ENCODE measurements at places on chromosomes 7 and 10.
A peak's percentile ranks its signal among the peaks of the same experiment; 100 is the strongest.

DNA sequence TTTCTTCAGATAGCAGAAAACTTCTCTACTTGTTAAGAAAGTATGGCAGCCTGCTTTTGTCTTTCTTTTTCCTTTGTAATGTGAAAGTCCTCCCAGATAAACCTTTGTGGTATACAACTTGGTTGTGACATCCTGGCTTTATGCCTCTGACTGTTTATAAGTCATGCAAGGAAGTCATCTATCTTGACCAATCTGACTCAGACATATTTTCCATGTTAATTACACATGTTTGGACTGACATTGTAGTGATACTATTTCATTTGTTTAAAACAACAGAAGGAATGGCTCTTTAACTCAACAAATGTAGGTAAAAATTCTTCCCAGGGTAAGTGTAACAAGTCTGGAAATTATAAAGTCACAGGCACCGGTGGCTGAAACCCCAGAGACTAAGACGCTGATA, 341.6 kb upstream of the MEOX2 start:
- no peak for DNase-seq

- DNase-seq: no peak
These were observed 62.6 kb upstream of the SEM1 start for GRCh38 chr7:96772139-96772694.

- no peak for DNase-seq
These were observed 114.5 kb downstream of the HTR7 start for GRCh38 chr10:90743291-90743690.

GRCh38 chr7:23266918-23267317, 20.3 kb downstream of the GPNMB start:
- no peak for DNase-seq

- no peak for DNase-seq
These were observed 266.2 kb upstream of the PHF14 start for GRCh38 chr7:10707519-10707918.

DNA sequence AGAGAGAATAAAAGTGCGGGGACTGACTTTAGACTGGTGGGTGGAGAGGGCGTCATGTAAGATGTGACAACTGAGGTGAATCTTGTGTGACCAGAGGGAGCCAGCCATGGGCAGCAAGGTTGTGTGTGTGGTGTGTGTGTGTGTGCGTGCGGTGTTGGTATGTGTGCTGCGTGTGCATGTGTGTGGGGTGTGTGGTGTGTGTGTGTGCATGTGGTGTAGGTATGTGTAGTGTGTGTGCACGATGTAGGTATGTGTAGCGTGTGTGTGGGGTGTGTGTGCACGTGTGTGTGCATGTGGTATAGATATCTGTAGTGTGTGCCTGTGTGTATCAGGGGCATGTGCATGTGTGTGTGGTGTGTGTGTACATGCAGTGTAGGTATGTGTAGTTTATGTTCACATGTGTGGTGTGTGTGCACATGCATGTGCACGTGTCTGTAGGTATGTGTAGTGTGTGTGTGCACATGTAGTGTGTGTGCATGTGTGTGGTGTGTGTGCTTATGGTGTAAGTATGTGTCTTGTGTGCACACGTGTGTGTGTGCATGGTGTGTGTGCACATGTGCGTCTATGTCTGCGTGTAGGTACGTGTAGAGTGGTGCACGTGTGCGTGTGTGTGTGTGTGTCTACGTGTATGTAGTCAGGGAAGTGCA, 312.3 kb upstream of the MKI67 start:
- DNase-seq: no peak

DNA sequence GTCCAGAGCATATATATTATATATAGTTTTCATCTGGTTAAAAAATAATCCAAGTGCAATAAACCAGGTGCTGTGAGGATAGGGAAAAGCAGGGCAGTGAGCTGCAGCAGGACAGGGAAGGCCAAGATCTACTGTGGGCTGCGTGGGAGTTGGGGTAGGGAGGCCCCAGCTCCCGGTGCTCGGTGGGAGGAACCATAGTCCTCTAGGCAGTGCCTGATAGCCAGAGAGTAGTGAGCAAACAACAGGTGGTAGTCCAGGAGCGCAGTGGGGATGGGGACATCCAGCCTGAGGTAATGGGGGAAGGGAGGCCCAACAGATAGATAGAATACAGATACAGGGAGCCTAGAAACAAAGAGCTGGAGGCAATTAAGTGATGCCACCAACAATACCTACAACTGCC, 4.1 kb upstream of the BMPR1A start:
- DNase-seq: no peak

DNA sequence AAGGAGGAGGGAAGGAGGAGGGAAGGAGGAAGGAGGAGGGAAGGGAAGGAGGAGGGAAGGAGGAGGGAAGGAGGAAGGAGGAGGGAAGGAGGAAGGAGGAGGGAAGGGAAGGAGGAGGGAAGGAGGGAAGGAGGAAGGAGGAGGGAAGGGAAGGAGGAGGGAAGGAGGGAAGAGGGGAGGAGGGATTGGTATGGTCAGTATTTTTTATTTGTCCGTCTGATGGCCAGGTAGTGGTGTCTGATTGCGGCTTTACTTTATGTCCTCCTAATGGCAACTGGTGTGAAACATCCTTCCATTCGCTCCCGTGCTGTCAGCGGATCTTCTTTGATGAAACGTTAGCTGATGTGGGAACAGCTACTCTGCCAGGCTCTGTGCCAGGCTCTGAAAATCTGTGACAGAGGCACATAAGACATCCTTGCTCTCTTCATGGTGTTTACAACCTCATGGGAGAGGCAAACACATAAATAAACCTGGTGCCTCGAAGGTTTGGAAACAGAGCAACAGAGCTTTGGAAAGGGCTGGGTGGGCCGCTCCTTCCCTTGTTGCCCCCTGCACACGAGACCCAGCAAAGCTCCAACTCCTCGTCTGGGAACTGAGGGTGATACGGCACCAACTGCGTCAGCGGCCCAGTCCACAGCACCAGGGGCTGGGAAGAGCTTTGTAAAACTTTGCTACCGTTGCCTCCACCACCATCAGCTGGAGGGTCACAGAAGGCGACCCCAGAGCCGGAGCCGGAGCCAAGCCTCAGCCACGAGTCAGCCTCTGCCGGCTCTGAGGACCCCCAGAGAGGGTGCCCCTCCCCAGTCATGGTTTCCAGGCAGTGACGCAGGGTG, 40.3 kb downstream of the PDGFA start:
- DNase-seq: no peak

DNA sequence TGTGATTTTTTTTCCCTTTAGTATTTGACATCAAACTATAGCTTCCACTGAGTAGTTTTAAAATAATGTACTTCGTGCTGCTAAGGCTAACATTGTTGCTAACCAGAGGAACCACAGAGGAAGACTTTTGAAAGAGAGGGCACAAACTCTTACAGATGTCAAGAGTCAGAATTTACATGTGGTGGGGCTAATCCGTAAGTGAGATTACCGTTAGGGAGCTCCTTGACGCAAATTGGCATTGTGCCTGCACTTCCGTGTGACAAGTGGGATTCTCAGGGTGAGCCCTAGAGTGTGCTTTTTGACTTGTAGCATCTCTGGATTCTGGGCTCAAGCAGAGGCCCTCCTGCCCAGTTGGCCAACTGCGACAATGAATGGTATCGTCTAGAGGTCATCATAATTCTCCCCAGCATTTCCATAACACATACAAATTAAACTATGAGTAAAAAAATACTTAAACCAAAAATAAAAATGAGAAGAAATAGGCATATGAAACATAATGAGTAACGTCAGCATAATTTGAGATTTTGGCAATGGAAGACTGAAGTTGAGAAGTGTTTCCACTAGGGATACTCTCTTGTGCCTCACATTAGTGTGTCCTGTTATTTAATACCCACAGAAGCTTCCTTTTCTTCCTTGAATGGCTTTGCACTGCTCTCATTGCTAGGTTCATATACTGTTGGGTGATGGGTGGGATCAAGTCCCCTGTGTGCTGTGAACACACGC, 164.0 kb downstream of the SDK1 start:
- no peak for DNase-seq

- peak; percentile 6 for DNase-seq
These were observed 26.8 kb downstream of the DNAJC1 start for GRCh38 chr10:21976739-21977138.

DNA sequence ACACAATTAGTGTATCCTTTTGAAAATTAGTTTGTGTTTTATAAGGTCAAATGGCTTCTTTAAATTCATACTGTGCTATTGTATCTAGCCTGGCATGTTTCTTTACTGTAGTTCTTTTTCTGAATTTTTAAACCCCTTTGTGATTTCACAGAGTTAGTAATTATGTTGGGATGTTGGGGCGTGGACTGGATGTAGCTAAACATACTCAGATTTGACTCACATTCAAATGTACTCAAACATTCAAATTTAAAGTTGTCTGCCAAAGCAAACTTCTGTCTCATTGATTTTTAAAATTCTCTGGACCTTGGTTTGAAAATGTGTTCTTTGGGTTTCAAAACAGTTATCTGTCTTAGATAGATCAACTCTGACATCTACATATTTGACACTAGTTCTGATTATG, 7.2 kb upstream of the NRP1 start:
- DNase-seq: no peak

DNA sequence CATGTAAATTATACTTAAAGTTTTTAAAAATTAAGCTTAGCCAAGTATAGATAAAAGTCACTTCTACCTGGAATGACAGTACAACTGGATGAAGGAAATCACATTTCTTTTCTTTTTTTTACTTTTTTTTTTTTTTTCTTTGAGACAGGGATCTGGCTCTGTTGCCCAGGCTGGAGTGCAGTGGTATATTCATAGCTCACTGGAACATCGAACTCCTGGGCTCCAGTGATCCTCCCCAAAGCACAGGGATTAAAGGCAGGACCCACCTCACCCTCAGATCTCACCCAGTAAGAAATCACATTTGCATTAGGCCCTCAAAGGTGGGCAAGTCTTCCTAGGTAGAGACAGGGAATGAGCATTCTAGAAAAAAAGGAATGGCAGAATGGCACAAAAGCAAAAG, 69.5 kb upstream of the C1GALT1 start:
- DNase-seq: no peak

- DNase-seq: no peak
These were observed 173.1 kb downstream of the MYOF start for GRCh38 chr10:93309062-93309461.

DNA sequence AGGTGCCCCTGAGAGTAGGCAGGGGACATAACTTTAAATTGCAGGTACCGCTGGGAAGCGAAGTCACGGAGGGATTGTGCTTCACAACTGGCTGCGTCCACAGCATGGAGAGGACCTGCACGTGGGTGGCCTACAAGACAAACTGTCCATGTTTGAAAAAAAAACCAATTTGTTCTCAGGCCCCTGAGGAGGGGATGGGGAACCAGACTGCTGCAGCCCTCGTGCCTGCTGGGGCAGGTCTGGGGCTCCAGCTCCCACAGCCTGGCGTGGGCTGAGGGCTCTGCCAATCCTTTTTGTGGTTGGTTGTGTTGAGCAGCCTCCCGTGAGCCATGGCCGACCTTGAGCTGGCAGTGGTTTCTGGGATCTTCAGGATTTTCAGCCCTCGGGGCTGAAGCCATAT, 9.7 kb downstream of the SFRP5 start:
- no peak for DNase-seq

DNA sequence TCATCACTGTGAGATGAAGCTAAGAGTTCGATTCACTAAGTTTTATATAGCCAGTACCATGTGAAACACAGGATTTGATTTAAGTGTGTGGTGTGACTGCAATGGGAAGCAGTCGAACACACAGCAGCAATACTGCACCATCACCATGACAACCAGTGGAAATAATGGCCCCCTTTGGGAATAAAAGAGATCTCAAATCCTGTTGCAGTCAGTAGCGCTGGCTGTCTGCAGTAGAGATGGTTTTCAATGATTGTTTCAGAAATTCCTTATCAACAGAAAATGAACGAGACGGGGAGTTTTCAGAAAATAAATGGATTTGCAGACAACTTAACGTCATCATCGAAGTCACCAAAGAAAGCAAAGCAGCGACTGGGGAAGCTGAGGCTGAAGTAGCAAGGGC, 91.0 kb downstream of the PTPRE start:
- no peak for DNase-seq

DNA sequence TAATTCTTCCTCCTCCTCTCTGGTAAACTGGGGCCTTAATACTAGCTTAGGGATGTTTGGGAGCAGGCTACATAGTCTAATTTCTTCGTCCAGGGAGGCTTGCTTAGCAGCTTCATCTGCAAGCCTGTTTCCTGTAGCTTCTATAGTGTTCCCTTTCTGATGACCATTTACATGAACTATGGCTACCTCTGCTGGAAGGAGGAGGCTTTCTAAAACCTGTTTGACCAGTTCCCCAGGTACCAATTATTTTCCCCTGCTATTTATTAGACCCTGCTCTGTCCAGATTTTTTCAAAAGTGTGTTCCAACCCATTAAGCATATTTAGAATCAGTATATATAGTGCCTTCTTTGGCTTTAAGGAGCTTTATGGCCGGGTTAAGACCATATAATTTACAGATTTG, 38.8 kb upstream of the DNAH11 start:
- no peak for DNase-seq

DNA sequence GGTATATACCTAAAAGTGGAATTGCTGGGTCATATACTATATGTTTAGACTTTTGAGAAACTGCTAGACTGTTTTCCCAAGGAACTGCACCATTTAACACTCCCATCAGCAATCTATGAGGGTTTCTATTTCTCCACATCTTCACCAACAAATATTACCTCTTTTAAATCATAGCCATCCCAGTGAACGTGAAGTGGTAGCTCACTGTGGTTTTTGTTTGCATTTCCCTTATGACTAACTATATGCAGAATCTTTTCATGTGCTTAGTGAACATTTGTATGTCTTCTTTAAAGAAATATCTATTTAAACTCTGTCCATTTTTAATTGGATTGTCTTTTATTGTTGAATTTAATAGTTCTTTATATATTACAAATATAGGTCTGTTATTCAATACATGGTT, 115.8 kb upstream of the SEC61G start:
- DNase-seq: no peak

- DNase-seq: no peak
These were observed 208.8 kb downstream of the TCERG1L start for GRCh38 chr10:131102676-131103075.

GRCh38 chr7:22435720-22436119, 64.3 kb downstream of the STEAP1B start:
- no peak for DNase-seq

DNA sequence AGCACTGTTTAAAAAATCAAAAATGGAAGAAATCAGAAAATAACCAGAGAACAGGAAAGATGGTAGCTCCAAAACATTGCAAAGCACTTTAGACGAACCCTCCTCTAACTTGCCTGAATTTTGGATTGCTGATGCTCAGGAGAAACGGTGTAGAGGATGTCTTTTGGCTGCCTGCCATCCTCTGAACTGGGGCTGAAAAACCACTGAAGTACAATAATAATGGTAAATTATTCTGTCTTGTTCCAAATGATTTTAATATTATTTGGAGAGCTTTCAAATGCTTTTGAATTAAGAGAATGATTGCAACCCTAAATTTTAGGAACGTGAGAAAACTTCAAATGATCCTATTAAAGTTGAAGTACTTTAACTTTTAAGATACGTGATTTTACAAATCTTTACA, 167.3 kb upstream of the SLC13A1 start:
- no peak for DNase-seq
